ENCODE measurements at places on chromosomes 16 and 17. TPM values are rescaled to one million over a fixed set of nuclear protein-coding genes. Genes with fewer than 3 reads are reported as not detected.

Gene GSDMA
- total RNA-seq, result 1.5 TPM

Gene MT2A
- 110 TPM for total RNA-seq

Gene KRTAP9-2
- not detected for total RNA-seq

Gene CDH5
- not detected for total RNA-seq

Gene NR1D1
- total RNA-seq, result 29.5 TPM

Gene GDE1
- 22.8 TPM for total RNA-seq

Gene SEPTIN12
- total RNA-seq, result 0.27 TPM

Gene TMEM88
- total RNA-seq, result 31.5 TPM

Gene ALOX15
- not detected for total RNA-seq

Gene ABCA10
- total RNA-seq, result 2.4 TPM

Gene SLC16A11
- total RNA-seq, result 0.39 TPM

Gene GAS7
- total RNA-seq, result 0.76 TPM

Gene HEATR9
- total RNA-seq, result not detected

Gene GPRC5B
- total RNA-seq, result 0.42 TPM

Gene PLXDC1
- 12.9 TPM for total RNA-seq

Gene ITGB3
- 18.4 TPM for total RNA-seq

Gene GLP2R
- not detected for total RNA-seq

Gene TBC1D3
- not detected for total RNA-seq

Gene NXN
- total RNA-seq, result 0.49 TPM

Gene RGS9
- 0.81 TPM for total RNA-seq

Gene TNFRSF17
- not detected for total RNA-seq

Gene AANAT
- total RNA-seq, result not detected

Gene CTRB1
- total RNA-seq, result not detected

Gene HOXB6
- total RNA-seq, result not detected

Gene UNC45B
- total RNA-seq, result 0.44 TPM

Gene SULT1A1
- total RNA-seq, result 8.6 TPM

Gene DHRS13
- total RNA-seq, result 21.1 TPM

Gene PGS1
- total RNA-seq, result 50.1 TPM

Gene ABCA8
- not detected for total RNA-seq

Gene CTRL
- total RNA-seq, result 8.0 TPM

Gene SMIM36
- total RNA-seq, result not detected

Gene TBC1D26
- total RNA-seq, result 0.10 TPM

Gene TSPOAP1
- 47.4 TPM for total RNA-seq

Gene SLC46A1
- total RNA-seq, result 0.89 TPM

Measured in CD4-positive, CD25-positive, alpha-beta regulatory T cell (primary cell).